Activated T-helper 1 cell treated with anti-CD3 and anti-CD28 coated beads, Interleukin-12 subunit alpha, Interleukin-12 subunit beta, Interleukin-2, Interleukin-4 antibody, amounts not matched to agents 30 ng/mL and 10 ng/mL and 1 ng/mL, durations not matched to agents 14 hours and 24 hours and 36 hours (primary cell): ENCODE measurements at places on chromosomes 1 and 21. TPM values are rescaled to one million over a fixed set of nuclear protein-coding genes. Genes with fewer than 3 reads are reported as not detected.

- DNase-seq, result no peak
Observed at GRCh38 chr1:89631816-89632656, 884 bp upstream of the LRRC8C start.

DNA sequence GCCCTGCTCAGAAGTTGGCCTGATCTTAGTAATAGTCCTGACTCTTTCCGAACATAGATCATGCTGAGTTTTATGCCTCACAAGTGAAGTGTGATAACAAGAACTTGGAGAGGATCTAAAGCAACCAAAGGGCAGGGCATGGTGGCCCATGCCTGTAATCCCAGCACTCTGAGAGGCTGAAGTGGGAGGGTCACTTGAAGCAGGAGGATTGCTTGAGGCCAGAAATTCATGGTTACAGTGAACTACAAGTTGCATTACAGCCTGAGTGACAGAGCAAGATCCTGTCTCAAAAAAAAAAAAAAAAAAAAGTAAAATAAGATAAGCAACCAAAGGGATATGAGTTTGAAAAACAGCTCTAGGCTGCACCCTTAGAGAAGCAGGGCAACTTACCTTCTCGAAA is 18.5 kb upstream of the BCL9 start:
- no peak for DNase-seq

DNA sequence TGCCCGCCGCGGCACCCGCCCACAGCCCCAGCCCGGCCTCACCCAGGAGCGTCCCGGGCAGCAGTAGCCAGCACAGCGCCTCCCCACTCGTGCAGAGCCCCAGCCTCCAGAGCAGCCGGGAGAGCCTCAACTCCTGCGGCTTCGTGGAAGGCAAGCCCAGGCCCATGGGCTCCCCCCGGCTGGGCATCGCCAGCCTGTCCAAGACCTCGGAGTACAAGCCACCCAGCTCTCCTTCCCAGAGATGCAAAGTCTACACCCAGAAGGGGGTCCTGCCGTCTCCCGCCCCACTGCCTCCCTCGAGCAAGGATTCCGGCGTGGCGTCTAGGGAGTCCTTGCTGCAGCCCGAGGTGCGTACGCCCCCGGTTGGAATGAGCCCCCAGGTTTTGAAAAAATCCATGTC is 531.2 kb downstream of the KIF26B start:
- no peak for DNase-seq

SELE gene
- not detected in 2 replicates for total RNA-seq

- DNase-seq, result no peak
Observed at GRCh38 chr21:39078322-39079065, 104.8 kb downstream of the PSMG1 start.

GRCh38 chr1:94768036-94768435 is 52.1 kb upstream of the SLC44A3 start:
- DNase-seq, result no peak

GSTM3 gene
- total RNA-seq, result 10.1 and 11.0 TPM in 2 replicates

C1orf87 gene
- not detected in 2 replicates for total RNA-seq

ADAMTS5 gene
- not detected in 2 replicates for total RNA-seq

MFAP2 gene
- not detected in 2 replicates for total RNA-seq

RASAL2 gene
- total RNA-seq, result not detected in 2 replicates

DNA sequence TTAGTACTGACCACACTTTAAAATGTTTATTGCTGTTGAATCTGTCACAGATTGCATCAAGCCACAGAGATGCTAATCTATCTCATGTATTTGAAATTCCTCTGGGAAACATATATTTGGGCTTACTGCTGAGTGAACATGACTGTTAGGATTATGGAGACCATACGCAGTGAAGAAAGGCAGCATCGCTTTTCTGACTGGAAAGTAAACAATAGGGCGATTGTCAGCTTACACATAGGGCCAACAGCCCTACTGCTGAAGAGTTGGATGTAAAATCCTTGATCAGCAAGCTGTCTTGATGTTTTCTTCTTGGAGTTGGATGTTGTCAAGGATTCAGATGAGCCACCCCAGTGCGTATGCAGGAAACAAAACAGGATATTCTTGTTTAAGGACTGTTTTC is 368.7 kb upstream of the ADGRL2 start:
- no peak for DNase-seq

GRCh38 chr1:54945393-54945936 is 35.0 kb upstream of the TMEM61 start:
- DNase-seq, result no peak

ZNF648 gene
- not detected in 2 replicates for total RNA-seq

DNA sequence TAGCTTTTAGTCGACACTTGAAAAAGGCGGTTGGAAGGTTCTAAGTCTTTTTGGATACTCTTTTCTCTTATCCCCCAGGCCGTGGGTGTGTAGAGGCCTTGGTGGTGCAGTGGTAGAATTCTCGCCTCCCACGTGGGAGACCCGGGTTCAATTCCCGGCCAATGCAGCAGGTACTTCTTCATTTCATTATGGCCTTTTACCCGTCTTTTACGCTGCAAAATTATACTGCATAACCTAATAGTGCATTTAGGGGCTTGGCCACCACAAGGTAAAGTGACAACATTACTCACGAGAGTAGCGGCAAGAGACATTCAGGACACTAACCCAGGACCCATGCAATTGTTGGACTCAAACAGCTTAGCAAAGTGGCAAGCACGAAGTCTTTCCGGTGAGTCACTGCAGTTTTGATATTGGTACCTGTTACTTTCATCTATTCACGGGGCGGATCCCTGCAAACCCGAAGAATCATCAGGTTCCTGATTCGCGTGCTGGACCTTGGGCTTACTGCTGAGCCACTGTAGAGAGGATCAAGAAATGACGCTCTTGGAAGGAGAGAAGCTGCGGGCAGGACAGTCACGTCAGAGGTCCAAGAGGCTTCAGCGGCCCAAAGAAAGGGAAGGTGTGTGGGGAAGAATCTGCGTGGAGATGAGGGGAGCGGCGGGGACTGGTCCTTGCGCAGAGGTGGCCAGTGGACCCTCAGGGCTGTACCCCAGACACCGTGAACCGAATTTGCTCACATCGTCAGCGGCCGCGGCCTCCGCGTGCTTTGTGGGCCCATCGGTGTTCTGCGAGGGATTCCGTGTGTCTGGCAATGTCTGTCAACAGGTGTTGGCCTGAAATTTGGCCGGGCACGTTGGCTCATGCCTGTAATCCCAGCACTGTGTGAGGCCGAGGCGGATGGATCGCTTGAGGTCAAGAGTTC is 12.9 kb upstream of the RNU1-4 start:
- DNase-seq, result no peak
